Kidney epithelial cell (primary cell): ENCODE measurements at places on chromosomes 6 and 20.

DNA sequence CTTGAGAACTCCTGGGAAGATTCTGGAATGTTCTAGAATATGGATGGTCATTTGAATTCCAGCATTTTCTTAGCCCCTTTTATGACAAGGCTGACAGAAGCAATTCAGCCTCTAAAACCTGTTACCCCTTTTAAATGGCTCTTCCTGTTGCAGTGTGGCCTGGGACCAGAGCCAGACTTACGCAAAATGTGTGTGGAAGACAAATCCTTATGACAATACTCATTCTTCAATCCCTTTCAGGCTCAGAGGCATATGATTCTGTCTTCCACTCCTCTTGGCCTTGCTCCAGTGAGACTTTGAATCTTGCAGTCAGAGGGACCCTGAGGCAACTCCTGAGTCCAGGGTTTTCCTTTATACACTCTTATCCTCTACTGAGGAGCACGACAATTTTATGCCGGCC, 287.0 kb downstream of the CLIC5 start:
- DNase-seq, result no peak

- peak; percentile 90 for DNase-seq
Observed at GRCh38 chr20:56554869-56555268, 21.8 kb downstream of the FAM209B start.

GRCh38 chr6:44096612-44097011, 30.6 kb downstream of the MRPL14 start:
- DNase-seq, result no peak

DNA sequence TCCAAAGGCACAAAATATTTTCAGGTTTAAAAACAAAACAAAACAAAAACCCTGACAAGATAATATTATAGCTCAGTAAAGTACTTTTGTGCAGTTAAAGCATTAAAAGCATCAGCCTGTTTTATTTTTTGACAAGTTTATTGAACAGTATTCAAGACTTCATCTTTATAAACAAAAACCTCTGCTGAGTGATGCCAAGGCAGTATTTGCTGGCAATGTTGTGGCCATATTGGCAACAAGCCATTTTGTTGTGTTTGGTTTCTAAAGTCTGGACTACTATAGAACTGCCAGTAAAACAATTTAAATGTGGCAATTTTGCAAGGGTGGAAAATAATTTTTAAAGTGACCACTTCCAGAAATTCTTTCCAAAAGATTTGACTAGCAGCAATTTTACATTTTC, 15.9 kb downstream of the CPNE1 start:
- no peak for DNase-seq

DNA sequence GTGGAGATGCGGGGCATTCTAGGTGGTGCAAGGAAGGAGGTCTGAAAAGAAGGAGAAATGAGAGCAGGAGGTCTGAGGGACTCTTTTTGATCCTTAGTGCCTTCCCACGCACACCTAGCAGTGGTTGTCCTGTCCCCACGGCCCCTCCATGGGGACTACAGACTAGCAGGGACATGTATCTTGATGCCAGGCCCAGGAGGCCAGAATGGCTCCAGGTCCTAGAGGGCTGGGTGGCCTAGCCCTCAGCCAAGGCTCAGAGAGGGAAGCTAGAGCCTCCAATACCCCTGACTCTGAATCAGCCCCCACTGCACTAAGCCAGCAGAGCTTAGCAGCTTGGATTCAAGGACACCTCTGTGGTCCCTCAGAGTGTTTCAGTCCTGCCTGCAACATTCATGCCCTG, 16.7 kb upstream of the BLCAP start:
- no peak for DNase-seq

DNA sequence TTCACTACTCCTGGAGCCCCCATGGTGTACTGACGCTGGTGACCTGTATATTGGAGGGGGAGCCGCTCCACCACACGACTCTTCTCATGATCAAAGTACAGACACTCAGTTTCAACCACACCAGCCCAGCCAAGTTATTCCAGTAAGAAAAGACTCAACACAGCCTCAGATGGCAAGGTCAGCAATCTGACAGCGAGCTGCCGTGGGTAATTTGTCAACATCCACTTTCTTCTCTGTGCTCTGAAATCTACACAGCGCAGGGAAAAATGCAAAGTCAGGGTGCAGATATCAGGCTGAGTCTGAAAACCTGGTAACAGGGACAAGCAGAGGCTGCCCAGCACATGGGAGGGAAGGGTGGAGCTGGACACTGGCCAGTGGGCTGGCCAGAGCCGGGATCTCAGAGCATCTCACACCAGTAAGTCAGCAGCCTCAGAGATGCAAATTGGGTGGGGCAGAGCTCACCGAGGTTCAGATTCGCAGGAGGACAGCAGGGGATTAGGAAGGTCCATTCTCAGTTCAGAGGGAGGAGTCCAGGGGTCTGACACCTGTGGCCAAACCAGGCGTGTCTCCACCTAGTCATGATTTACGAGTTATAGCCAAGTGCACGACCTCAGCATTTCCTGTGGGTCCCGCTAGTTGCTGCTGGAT, 44.5 kb upstream of the RPS6KA2 start:
- no peak for DNase-seq

DNA sequence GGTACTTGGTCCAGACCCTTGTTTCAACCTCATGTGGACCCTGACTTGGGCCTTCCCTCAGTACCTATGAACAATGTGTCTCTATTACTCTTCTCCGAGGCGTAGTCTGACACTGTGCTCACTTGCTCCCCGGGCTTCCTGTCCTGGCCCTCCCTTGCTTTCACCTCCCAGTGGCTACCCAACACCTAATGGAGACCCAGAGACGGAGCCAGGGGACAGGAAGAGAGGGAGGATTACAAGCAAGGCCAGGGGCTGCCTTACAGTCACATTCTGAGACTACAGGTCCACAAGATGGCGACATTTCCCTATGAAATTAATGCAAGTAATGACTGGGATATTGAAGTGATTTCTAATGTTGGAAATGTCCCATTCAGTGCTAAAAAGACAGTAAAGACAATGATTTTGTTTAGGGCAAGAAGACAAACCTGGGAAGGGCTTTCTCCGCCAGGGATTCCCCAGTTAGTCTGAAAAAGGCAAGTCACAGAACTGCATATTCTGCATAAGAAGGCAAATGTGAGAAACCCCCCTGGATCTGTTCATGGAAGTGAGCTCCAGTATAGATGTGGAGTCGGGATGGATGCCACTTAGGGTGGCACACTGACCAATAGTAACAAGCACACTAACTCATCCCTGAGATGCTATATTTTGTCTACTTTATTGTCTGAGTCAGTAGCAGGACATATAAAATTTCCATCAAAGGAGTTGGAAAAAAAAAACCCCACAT, 44.0 kb upstream of the ZBTB24 start:
- DNase-seq, result peak; percentile 31

- DNase-seq, result no peak
Observed at GRCh38 chr6:39453956-39454524, 131.5 kb upstream of the KCNK16 start.

DNA sequence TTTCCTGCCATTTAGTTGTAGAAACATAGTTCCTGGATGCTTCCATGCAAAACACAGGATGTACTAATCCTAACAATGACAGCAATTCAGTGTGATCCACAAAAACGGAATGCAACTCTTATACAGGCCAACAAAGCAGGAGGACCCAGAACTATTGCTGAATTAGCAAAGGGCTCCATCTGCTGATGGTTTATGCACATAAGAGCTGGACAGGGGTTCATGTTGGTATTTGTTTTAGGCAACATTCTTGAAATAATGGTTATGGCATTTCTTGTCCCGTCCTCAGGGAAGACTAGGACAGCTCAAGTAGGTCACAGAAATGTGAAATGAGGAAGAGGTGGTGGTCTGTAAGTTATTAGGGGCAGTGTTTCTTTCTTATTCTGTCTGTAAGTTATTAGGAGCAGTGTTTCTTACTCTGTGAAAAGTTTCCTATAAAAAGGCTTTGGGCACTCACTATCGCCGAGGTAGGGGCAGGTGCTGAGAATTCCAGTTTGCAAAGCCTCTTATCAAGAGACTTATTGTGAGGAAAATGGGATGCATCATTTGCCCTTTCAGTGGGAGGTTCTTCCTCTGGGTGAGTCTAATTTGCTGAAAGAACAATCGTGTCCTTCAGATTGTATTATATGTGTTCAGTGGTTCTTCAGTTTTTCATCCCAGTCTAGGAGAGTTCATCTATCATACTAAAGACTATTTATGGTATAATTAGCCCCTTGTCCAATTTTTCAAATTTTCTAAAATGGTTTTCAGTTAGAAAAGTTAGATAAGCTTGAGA, 171.1 kb downstream of the MCHR2 start:
- peak; percentile 29 for DNase-seq

- DNase-seq, result no peak
Observed at GRCh38 chr6:145814501-145815308, at the start of gene FBXO30. FBXO30 (minus strand) TSS chr6:145814795; CDS start chr6:145806405, 8,390 bp downstream.

DNA sequence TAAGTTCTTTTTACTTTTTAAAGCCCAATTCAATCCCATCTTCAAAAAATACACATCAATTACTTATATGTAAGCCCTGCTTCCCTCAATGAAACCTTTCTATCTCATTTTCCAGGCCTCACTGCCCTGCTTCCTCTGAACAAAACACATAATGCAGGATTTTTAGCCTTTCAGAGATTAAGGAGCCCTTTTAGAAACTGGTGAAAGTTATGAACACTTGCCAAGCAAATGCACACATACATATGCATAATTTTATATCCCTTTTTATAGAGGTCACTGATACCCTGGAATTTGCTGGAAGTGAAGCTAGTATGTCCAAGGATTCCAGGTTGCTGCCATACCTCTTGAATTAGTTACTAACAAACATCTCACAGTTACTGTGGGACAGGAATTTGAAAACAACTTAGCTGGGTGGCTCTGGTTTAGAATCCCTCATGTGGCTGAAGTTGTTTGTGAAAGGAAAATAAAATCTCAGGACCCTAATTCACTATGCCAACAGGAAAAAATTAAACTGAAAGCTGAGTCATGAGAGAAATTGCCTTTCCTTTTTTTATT, 75.8 kb downstream of the UBE3D start:
- DNase-seq, result no peak

DNA sequence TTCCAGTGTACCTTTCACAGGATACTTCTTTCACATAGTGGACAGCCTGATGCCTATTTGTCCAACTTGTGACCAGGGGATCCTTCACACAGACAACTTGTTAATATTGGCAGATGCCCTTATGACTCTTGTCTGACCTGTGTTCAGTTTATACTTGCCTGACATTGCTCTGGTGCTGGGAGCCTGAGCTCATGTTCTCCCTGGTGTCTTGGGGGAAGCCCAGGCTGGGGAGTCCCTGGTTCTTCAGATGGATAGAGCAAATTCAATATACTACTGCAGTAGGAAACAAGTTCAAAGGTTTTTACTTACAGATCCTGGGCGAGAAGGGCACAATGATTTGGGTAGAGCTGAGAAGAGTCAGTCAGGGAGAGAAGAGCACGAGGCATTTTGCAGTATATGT, 76.1 kb downstream of the NKAIN2 start:
- no peak for DNase-seq

- DNase-seq, result no peak
Observed at GRCh38 chr20:51789434-51789833, 12.9 kb downstream of the SALL4 start.

- no peak for DNase-seq
Observed at GRCh38 chr6:147548921-147549475, 40.5 kb downstream of the SAMD5 start.

DNA sequence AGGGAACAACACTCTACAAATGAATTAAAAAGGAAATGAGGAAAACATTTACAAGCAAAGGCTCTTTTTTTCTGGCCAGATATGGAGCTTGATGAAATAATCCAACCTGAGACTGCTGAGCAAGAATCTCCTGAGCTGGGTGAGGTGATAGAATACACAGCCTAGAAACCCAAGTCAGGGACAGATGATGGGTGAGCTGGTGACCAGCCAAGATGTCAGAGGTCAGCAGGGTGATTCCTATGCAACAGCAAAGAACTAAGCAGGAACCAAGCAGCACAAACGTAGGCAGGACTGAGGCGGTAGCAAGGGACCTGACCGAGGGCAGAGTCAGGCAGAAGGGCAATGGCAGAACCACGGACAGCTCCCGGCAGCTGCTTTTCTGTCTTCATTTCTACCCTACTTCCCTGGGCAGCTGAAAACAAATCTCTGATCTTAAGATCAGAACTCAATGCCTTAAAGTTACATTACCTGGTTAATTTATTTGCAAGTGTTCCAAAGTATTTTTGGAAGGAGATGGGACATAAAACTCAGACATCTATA, 75.1 kb downstream of the CDC40 start:
- DNase-seq, result no peak

DNA sequence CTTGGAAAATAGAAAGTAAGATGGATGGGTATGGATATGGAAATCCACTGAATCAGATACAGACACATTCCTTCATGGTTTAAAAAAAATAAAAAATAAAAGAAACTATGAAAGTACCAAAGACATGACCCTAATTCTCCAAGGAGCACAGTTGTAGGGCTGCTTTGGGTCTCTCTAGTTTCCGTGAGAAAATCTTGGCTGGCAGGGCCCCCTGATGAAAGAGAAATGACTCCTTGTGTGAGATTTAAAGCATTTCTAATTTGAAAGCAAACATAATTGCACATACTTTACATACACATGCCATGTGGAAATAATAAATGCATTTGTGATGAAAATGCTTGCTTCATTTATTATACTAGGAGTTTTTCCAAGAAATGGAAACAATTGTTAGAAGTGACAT, 593.9 kb upstream of the BTBD3 start:
- no peak for DNase-seq

DNA sequence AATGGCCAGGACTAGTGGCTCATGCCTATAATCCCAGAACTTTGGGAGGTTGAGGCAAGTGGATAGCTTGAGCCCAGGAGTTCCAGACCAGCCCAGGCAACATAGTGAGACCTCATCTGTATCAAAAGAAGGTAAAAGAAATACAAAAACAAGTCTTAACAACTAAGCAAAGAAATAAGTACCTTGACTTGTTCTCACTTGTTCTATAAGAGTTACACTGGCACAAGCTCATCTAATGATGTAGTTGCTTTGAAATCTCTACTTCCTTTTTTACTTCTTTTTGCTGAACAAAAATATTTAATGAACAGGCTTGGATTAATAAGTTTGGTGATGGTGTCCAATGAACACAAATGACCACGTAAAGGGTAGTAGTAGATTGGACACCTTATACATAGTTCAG, 72.2 kb downstream of the SGK1 start:
- DNase-seq, result no peak

DNA sequence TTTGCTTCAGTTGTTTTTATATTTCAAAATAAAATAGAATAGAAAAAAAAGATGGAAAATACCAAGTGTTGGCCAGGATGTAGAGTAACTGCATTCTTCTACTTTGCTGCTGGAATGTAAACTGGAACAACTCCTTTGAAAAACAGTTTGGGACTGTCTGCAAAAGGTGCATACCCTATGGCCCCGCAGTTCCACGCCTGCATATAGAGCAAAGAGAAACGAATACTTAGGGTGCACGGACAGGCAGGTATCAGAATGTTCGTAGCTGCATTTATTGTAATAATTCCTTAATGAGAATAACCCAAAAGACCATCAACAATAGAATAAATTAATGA, 603 bp upstream of the RAB23 start:
- no peak for DNase-seq

GRCh38 chr6:111804627-111805235, 68.5 kb downstream of the FYN start:
- peak; percentile 64 for DNase-seq

GRCh38 chr6:36808634-36809033, 30.6 kb downstream of the CPNE5 start:
- DNase-seq, result no peak

- DNase-seq, result no peak
Observed at GRCh38 chr20:43894491-43894890, 20.2 kb upstream of the TOX2 start.

- peak; percentile 44 for DNase-seq
Observed at GRCh38 chr20:12053353-12053752, 135.7 kb downstream of the BTBD3 start.

GRCh38 chr6:20306491-20306890, 94.2 kb upstream of the MBOAT1 start:
- DNase-seq, result no peak
